Activated CD8-positive, alpha-beta memory T cell treated with anti-CD3 and anti-CD28 coated beads, Interleukin-2, amount 50 U/mL, for 48 hours (primary cell): ENCODE measurements at places on chromosomes 16 and 17.

DNA sequence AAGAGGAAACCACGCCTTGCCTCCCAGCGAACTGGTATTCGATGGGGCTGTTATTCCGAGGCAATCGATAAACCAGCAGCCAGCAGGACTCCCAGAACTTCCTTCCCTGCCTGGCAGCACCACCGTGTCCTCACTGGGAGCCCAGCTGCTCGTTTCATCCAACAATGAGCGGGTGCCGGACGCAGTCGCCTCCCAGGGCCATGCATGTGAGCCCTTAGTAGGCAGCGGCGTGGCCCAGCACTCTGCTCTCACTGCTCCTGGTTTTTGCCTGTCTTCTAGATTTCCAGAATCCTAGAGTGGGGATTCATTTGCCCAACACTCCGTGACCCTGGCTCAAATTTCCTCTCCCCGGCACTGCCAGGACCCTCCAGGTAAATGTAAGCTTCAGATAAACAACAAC is 29.1 kb upstream of the RASD1 start:
- no peak for DNase-seq

GRCh38 chr16:4081521-4082021 is 34.7 kb downstream of the ADCY9 start:
- DNase-seq: no peak

DNA sequence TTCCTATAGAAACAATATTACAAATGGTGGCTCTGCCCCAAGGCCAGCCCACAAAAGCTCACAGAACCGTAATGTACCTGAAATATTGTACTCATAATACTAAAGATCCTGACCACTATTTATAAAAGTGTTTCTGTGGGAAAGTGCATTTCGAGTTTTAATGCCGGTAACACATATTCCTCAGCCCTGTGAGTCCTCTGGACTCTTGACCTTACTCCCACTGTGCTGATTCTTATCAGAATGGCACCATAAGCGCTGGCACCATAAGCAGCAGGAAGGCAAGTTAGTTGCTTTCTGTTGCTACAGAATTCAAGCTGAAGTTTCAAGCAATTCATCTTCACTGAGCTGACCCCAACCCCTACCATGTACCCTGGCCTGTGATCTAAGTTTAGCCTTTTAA is 36.4 kb upstream of the MED13 start:
- no peak for DNase-seq

- DNase-seq: peak; percentile 67
Measured at GRCh38 chr16:81204798-81205680, 33.5 kb upstream of the BCO1 start.
